HS-27A (cell line): ENCODE measurements at places on chromosomes 5 and 9.

- DNase-seq, result no peak
These were observed 1928.2 kb upstream of the WWC1 start for GRCh38 chr5:166363087-166363760.

- DNase-seq, result no peak
These were observed 6.1 kb upstream of the C5orf58 start for GRCh38 chr5:170226661-170227060.

- DNase-seq, result no peak
These were observed 3.8 kb downstream of the WDR36 start for GRCh38 chr5:111095982-111096381.

GRCh38 chr9:94511134-94511954 is 43.5 kb upstream of the PCAT7 start:
- DNase-seq, result no peak

DNA sequence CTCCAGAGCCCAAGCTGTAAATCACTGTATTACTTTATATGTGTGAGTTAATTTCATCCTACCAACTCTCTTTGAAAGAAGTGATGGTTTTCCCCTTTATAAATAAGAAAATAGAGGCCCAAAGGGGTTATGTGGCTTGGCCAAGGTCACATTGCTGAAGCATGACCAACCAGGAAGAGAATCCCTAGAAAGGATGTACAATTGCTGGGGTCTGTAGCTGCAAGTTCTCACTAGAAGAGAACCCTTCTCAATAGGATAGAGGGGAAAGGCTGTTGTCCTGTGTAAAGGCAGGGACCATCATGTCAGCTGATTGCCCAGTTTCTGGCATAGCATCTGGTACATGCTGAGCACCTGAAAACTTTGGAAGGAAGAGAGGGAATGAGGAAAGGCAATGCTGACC is 39.0 kb upstream of the FAT2 start:
- DNase-seq, result no peak

DNA sequence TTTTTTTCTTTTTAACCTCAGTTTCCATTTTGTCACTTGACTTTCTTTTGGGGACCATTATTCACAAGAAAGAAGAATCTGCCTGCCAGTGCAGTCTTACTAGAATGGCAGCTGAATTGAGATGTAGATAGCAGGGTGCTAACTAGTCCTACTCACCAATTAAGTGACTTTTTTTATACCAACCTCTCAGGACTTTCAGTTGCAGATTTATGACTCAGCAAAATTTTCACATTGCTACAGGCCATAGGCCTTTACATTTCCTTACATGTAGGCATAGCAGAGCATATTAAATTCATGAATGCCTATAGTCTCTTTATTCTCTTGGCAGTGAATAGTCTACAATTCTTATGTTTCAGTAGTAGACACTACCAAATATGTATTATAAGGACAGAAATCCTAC is 54.0 kb upstream of the FKTN start:
- no peak for DNase-seq

- DNase-seq, result no peak
These were observed 24.7 kb upstream of the RASGEF1C start for GRCh38 chr5:180233729-180234128.

- DNase-seq, result no peak
These were observed 11.5 kb downstream of the PRRC2B start for GRCh38 chr9:131405428-131405827.

DNA sequence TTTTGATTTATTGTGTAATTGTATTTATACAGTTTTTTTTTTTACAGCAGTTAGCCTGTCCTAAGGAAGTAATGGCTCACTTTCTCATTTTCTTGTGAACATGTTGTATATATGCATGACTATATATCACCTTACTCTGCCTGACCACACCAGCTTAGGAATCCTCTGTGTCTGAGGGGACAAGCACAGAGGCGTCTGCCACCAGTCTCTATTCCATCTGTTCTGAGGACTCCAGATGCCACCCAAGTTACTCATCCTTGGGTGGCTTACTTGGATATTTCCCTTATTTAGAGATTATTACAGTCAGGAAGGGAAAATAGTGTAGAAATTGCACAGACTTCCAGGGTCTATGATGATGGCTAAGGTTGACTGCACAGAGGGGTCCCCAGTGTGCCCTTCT is 256.3 kb upstream of the C9orf72 start:
- no peak for DNase-seq
